Hematopoietic multipotent progenitor cell treated with erythropoietin and hydrocortisone succinate and interleukin-3 and kit ligand, for 15 days (in vitro differentiated cells): ENCODE measurements at places on chromosomes 5 and 9.
A peak's percentile ranks its signal among the peaks of the same experiment; 100 is the strongest.

GRCh38 chr5:173498286-173498685 lies 118.2 kb downstream of the BOD1 start:
- DNase-seq, result no peak

- DNase-seq, result peak; percentile 22
These were observed 467 bp downstream of the C9orf78 start for GRCh38 chr9:129834489-129835127.

- DNase-seq, result no peak
These were observed 125.0 kb upstream of the LPCAT1 start for GRCh38 chr5:1648806-1649205.

GRCh38 chr5:180824630-180825476 lies 22.2 kb upstream of the MGAT1 start:
- no peak for DNase-seq

DNA sequence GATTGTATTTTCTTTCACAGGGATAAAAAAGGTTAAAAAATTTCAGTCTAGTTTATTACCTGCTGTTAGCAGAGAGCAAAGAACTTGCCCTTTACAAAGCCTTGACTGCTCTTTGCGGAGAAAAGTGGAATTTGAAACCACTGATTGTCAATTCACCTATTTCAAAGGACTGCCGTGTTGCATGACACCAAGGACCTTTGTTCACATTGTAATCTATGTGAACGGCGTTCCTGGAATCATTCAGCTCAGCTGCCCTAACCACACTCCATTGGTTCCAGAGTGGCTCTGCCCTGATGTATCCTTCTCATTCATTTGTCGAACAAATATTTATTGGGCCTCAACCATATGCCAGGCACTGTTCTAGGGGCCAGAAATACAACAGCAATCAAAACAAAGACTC lies 377.5 kb upstream of the RFX3 start:
- no peak for DNase-seq

- no peak for DNase-seq
These were observed 91.1 kb downstream of the ENC1 start for GRCh38 chr5:74549384-74549783.
